NCI-H1092 (cell line): ENCODE measurements at places on chromosomes 13 and 19.

DNA sequence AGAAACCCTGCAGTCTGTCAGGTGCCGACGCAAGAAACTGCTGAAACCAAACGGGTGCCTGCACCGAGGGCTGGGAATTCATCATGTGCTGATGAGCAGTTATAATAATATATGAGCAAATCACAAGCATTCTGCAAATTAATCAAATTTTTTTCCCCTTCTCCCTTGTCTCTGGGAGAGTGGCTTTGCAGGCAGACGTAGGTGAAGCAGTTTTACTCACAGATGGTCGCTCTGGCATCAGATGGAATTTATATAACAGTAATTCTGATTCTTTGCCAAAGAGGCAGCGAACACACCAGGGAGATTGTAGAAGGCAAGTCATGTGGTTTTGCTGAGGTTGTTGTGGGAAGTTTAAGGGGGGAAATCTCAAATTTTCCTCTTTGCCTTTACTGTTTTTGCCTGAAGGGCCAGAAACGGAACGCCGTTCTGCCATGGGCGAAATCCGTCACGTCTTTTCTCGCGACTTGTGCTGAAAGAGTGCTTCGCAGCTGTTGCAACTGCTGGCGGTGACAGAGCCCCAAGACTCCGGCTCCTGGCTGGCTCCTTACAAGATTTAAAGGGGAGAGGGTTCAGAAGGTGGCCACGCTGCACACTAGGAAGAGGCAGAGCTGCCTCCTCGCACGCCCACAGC is 320.1 kb downstream of the ZNF536 start:
- DNase-seq: no peak

DNA sequence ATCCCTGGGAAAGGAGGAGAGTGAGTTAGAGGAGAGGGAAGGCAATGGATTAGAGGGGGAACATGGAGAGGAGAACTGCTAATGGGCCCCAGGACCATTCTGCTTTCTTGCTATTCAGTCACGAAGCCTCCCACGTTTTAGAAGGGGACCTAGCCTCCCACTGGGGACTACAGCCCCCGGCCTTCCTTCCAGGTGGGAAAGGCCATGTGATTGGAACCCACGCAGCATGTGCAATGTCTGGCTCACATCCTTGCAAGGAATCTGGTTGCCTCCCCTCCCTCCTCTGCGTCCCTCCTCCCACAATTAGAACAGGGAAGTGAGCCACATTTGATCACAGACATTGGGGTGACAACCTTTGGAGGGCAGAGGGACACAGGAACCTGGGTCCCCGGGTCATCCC is 22.5 kb upstream of the PLA2G4C start:
- DNase-seq: no peak

GRCh38 chr13:33524086-33524485 is 238.5 kb upstream of the STARD13 start:
- no peak for DNase-seq

DNA sequence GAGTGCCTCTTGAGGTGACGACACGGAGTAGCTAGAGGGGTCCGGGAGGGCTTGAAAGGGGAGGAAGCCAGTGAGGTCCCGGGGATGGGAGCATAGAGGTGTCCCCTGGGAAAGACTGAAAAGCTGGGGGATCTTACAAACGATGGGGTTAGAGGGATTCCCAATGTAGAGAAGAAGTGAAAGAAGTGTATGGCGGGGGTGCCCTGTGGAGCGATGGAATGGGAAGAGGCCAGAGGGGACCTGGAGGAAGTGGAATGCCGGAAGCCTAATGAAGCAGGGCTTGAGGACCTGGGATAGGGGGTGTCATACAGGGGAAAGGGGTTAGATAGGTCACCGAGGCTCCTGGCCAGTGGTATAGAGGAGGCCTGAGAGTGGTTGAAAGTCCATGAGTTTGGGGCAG is 580 bp downstream of the AP2A1 start:
- no peak for DNase-seq

GRCh38 chr13:66329988-66330451 is 900.1 kb downstream of the PCDH9 start:
- DNase-seq: peak; percentile 28

DNA sequence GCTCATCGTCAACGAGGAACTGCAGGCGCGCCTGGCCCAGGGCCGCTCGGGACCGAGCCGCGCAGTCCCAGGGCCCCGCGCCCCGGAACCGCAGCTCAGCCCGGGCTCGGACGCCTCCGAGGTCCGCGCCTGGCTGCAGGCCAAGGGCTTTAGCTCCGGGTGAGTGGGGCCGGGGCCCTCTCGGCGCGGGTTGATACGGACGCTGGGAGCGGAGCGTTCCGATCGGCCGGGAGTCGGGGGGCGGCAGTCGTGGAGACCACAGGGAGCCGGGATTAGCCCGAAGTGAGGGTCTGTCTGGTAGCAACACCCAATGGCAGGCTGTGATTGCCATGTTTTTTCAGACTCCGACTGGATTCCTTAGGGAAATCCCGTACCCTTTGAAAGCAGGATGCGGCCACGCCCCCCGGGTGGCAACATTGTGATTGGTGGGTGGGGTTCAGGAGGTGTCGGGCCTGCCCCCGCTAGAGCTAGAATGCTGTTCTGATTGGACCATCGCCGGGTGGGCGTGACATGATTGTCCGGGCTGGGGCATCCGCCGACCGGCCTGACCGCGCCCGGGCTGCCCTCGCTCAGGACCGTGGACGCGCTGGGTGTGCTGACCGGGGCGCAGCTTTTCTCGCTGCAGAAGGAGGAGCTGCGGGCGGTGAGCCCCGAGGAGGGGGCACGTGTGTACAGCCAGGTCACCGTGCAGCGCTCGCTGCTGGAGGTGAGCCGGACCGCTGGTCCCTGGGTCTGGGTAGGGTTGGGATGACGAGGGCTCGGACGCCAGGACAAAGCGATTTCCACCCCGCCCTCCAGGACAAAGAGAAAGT is 11.3 kb downstream of the EPS8L1 start:
- no peak for DNase-seq

DNA sequence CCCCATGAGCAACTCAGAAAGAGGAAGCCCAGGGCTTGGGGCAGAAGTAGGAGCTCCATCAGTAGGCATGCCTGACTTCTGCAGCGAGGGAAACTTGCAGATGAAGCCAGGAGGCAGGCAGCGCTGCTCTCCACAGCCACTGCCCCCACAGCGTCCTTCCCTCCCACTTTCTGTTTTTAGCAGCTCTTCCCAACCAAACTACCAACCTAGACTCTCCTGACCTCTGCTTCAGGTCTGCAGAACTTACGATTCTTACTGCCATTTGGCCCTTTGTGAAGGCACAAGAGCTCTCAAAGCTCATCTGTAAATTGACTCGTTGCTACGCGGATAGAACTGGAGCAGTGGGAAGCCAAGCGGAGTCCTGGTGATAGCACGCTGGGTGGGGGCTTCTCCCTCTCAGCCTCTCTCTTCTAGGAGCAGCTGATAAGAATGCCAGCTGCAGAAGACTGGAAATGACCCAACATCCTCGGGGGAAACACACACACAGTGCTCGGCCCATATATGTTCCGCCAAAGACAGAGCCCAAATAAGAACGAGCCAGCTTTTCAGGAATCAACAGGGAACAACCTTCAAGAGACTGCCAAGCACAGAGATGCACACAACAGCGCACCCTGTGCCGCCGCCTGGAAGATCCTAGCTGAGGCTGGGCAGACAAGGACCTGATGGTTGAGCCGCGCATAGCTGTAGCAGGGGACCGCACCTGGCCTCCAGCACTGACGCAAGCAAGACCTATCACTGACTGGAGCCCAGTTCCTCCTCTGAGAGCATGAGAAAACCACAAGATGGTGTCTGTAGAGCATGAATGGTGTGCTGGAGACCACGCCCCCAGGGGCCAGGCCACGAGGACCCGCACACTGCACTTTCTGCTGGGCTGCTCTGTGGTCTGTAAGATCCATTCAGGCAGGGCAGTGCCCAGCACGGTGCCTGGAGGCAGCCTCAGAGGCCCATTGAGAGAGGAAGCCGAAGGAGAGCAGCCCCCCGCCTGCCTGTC is 15.9 kb upstream of the SLC35E1 start:
- DNase-seq: no peak

DNA sequence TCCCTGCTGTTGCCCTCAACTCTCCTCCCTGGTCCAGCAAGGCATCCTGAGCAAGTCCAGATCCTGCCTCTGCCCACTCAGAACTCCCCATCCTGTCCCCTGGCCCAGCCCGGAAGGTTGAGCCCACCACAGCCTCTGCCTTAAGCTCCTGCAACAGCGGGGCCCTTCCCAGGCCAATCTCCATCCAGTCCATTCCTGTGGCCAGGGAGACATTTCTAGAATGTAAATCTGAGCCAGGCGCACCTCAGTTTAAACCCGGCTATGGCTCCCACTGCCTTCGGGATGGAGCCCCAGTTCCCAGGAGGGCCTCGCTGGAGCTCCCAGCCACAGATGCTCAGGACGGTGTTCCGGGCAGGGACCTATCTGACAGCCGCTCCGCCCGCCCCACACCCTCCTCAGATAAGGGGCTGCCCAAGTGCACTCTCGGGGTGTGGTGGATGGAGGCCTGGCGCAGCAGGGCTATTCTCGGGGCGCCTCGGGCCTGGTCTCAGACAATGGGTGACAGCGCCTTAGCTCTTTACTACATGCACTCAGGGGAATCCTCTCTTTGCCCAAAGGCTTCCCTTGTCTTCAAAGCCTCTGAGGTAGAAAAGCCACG is 5.3 kb downstream of the TRAPPC6A start:
- no peak for DNase-seq

DNA sequence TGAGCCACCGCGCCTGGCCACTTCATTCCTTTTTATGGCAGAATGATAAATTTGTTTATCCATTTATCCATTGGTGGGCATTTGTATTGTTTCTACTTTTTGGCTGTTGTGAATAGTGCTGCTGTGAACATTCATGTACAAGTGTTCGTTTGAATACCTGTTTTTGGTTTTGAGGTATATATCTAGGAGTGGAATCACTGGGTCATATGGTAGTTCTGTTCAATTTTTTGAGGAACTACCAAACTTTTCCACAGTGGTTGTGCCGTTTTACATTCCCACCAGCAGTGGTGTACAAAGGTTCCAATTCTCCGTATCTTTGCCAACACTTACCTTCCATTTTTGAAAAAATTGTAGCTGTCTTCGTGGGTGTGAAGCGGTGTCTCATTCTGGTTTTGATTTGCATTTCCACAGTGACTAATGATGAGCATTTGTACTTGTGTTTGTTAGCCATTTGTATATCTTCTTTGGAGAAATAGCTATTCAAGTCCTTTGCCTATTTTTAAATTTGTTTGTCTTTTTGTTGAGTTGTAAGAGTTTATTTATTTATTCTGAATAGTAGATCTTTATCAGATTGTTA is 55.7 kb downstream of the TM9SF2 start:
- DNase-seq: no peak

GRCh38 chr13:40681341-40682146 is 15.1 kb upstream of the FOXO1 start:
- DNase-seq: no peak

DNA sequence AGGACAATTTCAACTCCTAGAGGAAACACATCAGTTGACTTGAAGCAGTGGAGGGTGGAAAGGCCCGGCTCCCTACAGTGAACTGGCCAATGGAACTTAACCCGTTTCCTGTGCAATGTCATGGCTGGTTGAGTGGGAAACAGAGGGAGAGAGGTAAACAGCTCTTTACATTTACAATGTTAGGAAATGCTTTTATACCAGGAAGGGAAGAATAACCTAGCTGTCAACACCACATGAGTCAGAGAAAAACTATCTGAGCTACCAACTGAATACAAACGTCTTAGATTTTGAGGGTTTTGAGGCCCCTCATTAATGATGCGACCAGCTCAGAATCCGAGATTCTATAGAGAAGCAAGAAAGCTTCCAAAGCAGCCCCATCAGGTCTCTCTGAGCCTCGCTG is 36.7 kb downstream of the CARD8 start:
- no peak for DNase-seq

DNA sequence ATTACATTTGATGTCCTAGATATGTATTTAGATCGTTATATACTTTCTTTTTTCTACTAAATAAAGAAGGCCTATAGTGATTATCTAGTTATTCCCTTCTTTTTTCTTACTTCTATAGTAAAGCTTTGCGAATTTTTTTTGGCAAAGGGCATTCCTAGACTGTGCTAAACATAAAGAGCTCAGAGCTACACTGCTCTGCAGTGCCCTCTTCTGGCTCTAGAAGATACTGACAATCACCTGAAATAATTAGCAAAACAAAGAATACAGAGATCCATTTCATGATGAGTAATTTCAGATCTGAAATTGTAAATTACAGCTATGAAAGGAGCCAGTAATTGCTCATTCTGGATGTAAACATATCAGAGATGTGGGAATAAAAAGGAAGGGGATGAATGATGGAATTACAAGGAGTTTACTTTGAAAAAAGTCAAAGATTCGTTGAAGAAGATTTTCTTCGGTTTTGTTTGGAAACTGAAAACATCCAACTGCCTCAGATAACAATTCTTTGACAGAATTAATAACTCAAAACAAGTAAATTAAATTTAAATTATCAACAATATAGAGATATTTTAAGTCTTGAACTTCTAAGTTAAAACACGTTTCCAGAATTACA is 288.5 kb downstream of the NALCN start:
- DNase-seq: peak; percentile 25

DNA sequence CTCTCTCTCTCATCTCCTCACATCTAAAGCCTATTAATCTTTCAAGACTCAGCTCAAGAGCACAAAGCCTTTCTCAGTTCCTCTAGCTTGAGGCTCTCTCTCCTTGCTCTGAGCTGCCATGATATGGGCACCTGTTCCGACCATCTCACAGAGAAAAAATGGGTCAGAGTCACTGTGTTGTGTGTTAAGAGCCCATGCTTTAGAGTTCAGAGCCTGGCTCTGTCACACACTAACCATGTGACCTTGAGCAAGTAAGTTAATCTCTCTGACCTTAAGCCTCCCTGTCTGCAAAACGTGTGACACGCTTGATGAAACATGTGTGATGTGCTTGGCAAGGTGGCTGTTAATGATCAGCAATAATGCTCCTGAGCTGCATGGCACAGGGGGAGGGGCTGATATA is 245.2 kb downstream of the DLEU7 start:
- DNase-seq: no peak

GRCh38 chr19:610071-610800 is 20.6 kb downstream of the HCN2 start:
- DNase-seq: no peak

- DNase-seq: no peak
Observed at GRCh38 chr19:39265321-39265916, 2.8 kb upstream of the IFNL2 start.

- DNase-seq: no peak
Observed at GRCh38 chr13:41812851-41813250, 148.1 kb downstream of the VWA8 start.

DNA sequence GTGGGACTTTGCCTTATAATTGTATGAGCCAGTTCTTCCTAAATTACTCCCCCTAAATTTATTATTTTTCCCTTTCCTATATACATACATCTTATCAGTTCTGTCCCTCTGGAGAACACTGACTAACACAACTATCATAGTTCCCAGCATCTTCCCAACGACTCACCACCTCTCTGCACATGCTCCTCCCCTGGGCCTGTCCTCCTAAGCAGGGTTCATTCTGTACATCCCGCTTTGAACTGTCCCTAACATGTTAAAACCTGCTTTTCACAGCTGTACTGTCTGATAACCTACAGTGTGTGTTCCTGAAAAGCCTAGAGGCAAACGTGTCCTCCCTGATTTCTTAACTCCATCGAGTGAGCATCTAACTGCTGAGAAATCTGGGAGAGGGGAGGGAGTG is 141.7 kb downstream of the EFNB2 start:
- no peak for DNase-seq
